ENCODE measurements at places on chromosomes 12 and 14.
A peak's percentile ranks its signal among the peaks of the same experiment; 100 is the strongest.

GRCh38 chr14:95216008-95216407 lies 58.7 kb upstream of the DICER1 start:
- DNase-seq = no peak

DNA sequence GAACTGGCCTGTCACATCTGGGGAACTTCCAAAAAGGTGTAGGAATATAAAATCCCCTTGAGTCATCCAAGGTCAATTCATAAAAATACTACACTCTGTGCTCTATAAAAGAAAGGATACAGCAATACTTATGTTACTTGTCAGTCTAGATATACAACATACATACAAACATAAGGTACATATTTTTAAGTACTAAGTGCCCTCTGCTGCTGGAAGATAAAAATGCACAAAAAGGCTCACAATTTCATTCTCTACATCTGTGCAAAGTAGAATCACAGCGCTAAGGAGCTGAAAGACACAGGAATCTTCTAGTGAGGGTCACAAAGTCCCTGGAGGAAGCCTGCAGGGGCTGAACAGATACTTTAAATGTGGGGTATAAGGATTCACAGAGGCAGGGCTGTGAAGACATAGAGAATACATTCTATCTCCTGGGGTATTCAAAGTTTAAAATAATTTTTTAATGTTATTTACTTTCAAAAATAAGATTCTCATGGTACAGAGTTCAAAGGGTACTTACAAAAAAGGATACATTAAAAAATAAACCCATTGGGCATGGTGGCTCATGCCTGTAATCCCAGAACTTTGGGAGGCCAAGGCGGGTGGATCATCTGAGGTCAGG lies 10.2 kb upstream of the GOLGA5 start:
- DNase-seq = no peak

- no peak for DNase-seq
Measured at GRCh38 chr12:90757957-90758356, 197.0 kb downstream of the CCER1 start.

DNA sequence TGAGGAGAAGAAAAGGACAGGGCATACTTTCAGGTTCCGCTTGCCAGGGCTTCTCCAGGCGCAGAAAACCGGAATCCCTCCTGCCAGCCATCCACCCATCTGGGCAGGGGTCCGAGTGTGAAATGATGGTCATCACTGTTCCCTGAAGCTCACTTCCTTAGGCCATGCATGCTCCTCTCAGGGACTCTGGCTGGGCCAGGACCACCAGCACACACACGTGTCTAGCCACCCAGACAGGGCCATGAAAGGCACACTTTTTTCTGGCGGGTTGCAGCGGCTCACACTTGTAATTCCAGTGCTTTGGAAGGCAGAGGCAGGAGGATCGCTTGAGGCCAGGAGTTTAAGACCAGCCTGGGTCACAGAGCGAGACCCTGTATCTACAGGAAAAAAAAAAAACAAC lies 1.5 kb downstream of the TCL1A start:
- no peak for DNase-seq

- no peak for DNase-seq
Measured at GRCh38 chr12:118098401-118098800, 5.4 kb downstream of the VSIG10 start.

GRCh38 chr14:91019673-91020072 lies 40.8 kb downstream of the RPS6KA5 start:
- no peak for DNase-seq

DNA sequence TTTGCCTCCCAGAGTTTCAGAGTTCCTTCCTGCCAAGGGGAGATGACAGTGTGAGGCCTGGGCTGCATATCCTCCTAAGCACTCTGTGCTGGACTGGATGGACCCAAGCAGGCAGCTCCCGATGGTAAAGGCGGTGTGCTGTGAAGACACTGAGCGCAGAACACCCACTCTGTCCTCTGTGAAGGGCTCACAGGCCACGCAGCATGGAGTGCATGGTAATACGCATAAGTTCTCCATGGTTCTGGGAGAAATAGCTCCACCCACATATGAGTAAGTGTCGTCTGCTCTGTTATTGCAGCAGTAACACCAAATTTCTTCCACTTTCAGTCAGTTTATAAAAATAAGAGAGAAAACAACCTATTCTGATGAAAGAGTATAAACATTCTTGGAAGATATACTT lies 55.8 kb downstream of the TMEM30B start:
- DNase-seq = no peak

DNA sequence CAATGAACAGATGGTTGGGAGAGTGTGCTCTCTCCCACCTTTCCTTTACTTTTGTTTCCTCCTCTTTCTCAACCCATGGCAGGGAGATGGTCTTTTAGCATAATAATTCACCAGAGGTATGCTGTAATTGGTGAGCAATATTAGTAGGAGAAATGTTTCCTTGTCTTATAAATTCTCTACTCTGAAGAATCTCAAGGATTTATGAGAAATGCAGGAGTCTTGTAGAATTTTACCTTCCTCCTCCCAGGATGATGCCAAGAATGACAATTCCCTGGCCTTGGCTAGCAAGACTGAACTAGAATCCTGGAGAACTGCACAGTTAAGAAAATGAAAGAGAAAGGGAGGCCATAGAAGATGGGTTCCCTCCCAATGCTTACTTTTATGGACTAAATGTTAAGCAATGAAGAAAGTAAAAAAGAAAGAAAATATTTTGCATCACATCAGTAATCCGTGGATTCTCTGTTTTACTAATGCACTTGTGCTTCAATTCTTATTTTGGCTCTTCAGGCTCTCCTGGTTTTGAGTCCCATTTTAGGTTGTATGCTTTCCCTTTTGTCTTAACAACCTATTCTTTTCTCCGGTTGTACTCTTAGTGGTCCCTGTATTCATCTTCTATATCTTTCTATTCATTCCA lies 192.9 kb upstream of the GARIN6 start:
- DNase-seq = no peak

- DNase-seq = no peak
Measured at GRCh38 chr14:61551384-61551783, 143.9 kb upstream of the HIF1A start.

- no peak for DNase-seq
Measured at GRCh38 chr12:133073836-133074235, 6.9 kb upstream of the ZNF140 start.

DNA sequence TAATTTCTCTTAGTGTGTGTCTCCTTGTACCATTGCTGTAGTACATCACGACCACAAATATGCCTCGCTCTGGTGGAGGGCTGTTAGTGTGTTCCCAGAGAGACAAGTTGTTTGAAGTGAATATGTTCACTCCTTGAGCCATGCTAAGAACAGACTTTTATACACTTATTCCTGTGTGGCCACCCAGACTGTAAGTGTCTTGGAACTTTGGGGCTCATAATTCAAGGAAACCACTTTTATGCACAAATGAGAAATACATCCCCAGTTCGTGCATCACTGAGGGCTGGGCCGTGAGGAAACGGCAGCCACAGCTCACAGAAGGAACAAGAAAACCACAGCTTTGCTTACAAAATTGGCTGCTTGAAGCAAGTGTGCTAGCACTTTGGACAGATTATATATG lies 362.2 kb upstream of the DDHD1 start:
- DNase-seq = no peak

- no peak for DNase-seq
Measured at GRCh38 chr12:107126796-107127481, 33.6 kb upstream of the CRY1 start.

GRCh38 chr12:113581342-113581741 lies 109.7 kb upstream of the LHX5 start:
- DNase-seq = no peak

DNA sequence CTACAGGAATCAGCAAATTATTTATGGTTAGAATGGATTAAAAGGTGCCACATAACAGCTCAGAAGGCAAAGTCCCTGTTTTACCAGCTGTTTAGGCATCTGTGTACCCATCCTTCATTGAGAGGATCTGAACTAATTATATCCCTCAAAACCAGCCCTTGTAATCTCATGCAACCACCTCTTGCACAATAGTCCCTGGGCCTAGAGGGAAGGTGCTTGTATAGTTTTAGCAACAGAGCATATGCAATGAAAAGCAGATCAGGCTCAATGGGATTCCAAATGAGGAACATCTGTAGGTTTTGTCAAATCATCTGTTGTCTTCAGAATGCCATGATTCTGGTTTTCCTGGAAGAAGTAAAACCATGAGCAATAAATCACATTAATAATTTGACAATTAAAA lies 26.0 kb upstream of the GLIPR1L2 start:
- no peak for DNase-seq

DNA sequence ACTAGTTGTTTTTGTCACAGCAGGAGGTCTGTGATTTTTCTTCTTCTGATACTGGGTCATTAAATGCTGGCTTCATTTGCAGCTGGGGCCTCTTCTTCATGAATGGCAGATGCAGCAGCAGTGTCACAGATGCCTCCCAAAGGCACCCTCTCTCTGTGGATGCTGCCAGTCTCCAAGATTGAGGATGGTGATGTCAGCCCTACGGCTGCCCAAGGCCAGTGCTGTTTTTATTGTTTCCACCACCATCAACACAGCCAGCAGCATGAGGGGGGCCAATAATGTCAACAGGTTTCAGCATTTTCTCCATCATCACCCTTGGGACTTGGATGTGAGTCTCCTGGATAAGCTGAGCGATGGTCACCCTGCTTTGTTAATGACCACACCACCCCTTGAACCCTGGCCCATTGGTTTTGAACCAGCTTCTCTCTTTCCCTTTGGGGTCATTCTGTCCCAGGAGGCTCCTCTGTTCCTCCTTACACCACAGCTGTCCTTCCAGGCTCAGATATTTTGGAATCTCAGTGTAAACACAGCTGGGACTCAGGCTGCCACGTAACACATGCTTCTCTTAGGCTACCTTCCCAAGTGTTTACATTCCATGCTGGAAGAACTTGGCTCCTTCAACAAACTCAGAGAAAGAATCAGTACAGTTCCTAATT lies 151.7 kb upstream of the DDHD1 start:
- no peak for DNase-seq

DNA sequence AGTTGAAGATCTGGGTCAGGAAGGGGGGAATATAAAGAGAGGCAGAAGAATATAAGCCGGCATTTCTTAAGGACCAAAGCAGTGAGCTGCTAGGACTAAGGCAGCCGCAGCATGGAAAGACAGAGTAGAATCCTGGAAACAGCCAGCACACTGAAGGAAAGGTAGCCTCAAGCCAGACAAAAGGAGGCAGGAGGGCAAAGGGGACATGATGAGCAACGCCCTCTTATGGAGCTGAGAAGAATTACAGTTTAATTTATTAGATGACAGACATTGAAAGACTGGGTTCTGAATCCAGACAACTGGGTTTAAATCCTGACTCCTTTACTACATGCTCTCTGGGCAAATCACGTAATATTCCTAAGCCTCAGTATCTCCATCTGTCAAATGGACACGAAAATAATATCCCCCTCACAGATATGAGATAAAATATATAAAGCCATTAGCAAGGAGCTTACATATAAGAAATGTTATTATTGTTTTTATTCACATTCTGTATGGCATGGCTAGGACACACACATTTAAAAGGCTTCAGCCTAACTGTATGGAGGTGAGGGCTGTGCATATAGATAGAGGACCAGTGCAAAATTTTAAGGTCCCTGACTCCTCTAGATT lies 8.1 kb upstream of the PCED1B start:
- no peak for DNase-seq

- peak; percentile 61 for DNase-seq
Measured at GRCh38 chr14:22872033-22872832, 693 bp downstream of the LRP10 start.

- DNase-seq = no peak
Measured at GRCh38 chr12:124494751-124495129, 72.7 kb downstream of the NCOR2 start.

DNA sequence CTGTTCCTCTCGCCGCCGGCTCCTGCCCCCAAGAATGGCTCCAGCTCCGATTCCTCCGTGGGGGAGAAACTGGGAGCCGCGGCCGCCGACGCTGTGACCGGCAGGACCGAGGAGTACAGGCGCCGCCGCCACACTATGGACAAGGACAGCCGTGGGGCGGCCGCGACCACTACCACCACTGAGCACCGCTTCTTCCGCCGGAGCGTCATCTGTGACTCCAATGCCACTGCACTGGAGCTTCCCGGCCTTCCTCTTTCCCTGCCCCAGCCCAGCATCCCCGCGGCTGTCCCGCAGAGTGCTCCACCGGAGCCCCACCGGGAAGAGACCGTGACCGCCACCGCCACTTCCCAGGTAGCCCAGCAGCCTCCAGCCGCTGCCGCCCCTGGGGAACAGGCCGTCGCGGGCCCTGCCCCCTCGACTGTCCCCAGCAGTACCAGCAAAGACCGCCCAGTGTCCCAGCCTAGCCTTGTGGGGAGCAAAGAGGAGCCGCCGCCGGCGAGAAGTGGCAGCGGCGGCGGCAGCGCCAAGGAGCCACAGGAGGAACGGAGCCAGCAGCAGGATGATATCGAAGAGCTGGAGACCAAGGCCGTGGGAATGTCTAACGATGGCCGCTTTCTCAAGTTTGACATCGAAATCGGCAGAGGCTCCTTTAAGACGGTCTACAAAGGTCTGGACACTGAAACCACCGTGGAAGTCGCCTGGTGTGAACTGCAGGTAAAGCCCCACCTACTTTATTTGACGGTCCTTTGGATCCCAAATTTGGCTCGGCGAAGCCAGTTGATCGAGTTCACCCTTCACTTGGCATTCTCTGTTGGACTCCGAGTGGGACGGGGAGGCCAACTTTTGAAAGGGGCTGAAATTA lies 1.5 kb downstream of the WNK1 start:
- DNase-seq = peak; percentile 66

GRCh38 chr12:93621986-93622385 lies 49.5 kb downstream of the SOCS2 start:
- DNase-seq = no peak

- DNase-seq = no peak
Measured at GRCh38 chr12:28955491-28955890, 193.6 kb upstream of the FAR2 start.

DNA sequence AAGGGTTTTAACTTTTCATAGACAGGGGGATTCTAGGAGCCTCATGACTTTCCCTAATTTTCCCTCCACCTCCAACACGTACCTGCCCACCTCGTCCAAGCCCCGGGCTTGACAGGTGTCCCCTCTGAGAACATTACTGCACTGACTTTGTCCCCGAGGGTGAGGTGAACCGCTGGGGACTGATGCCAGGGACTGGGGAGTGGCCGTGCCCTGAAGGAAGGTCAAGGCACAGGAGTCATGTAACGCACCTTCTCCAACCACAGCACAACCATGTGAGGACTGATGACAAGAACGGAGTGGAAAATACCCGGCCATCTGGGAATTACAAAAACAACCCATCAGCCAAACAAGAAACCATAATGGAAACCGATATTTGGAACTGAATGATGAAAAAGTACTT lies 214.7 kb upstream of the C14orf180 start:
- no peak for DNase-seq

DNA sequence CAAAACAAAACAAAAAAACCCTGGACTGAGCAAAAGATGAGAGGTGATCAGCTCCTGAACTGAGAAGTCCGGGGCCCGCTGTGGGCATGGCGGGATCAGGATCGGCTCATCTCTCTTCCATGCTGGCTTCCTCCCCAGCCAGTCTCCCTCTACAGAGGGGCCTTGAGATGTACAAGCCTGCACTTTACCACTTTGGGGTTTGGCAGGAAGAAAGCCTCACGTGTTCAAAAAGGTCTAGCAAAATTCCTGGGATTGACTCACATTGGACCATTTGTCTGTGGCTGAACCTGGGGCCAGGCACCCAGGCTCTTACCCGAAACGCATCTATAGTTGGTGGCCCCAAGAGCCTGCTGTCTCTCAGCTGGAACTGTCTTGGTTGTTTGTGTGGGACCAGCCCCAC lies 89.0 kb downstream of the SLC24A4 start:
- DNase-seq = no peak
